Psoas muscle (tissue), 8 donors: ENCODE measurements at places on chromosomes 11 and 22. TPM values are rescaled to one million over a fixed set of nuclear protein-coding genes. Genes with fewer than 3 reads are reported as not detected.

The KCNJ4 gene
- not detected for polyA plus RNA-seq

The GANAB gene
- polyA plus RNA-seq = 34.3 TPM

The PRR33 gene
- polyA plus RNA-seq = 0.61 TPM

The WBP2NL gene
- not detected for polyA plus RNA-seq

DNA sequence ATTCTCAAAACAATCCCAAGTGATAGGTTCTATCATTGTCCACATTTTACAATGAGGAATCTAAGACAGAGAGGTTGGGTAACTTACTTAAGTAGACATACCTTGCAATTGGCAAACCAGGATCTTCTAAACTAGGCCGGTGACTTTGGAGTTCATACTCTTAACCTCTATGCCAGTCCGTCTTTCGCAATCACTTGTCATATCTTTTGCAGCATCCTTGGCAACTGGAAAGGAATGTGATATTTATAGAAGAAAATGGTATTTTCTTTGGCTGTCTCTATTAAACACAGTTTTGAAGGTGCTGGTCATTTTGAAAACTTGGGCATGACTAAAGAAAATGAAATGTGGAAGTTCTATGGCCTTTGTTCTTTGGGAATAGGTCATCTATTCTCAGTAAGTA is 556.5 kb downstream of the NELL1 start:
- DNase-seq = no peak

DNA sequence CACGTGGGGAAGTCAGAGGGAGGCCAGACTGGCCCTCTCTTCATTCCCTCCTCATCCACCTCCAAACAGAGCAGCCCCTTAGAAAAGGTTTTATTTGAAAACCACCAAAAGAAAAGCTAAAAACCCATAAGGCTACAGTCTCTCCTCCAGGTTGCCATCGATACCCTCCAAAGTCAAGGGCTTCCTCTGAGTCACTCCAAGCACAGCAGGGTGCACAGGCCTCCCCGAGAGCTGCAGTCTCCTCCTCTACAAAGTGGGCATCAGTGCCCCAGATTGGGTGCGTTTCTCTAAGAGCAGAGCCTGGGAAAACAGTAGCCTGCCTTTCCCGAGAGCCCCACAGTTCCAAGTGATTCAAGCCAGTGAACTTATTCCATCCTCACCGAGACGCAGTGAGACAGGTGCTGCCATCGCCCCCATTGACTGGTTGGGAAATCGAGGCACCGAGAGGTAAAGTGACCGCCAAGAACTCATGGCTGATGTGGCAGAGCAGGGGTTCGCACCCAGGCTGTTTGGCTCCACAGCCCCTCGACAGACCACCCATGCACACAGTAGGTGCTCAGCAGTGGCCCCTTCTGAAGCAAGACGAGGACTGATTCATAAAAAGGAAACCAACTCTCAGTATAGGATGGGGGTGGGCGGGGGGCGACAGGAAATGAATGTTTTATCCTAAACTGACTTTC is 91.7 kb upstream of the SHISAL1 start:
- DNase-seq = peak; percentile 34

DNA sequence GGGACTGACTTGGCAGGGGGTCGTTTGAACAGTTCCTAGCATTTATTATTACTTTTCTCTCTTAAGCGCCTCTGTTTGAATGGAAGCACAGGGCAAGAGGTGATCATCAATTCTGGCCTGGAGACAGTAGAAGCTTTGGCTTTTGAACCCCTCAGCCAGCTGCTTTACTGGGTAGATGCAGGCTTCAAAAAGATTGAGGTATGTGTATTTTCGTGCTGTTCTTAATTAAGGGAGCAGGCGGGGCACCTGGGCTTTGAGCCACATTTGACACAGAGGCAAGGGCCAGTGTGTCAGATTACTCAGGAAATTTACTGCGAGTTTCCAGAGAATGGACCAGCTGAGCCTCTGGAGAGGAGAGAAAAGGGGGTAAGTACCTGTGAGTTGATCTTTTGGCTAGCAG is 102.4 kb upstream of the SORL1-AS1 start:
- DNase-seq = no peak

- DNase-seq = no peak
These were observed 38.4 kb downstream of the MOB2 start for GRCh38 chr11:1447845-1448825.

GRCh38 chr22:30247561-30247960 is 1.0 kb upstream of the LIF start:
- no peak for DNase-seq

GRCh38 chr22:28051787-28052356 is 132.8 kb upstream of the PITPNB start:
- peak; percentile 72 for DNase-seq
